ENCODE measurements at places on chromosomes 1 and 21.
A peak's percentile ranks its signal among the peaks of the same experiment; 100 is the strongest.

DNA sequence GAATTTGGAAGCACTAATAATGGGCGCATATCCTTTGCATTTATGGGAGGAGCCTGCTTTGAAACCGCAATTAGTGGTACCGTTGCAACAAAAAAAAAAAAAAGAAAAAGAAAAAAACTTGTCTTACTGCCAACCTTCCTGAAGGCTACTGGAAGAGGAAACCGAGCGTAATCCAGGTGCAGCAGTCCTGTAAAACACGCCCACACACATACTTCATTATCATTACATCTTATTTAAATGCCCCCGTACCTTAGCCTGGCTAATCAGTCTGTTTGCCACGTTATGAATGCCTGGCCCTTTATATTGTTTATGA lies 686 bp upstream of the ZNF281 start:
- DNase-seq, result peak; percentile 30

GRCh38 chr1:228059634-228060457 lies 22.7 kb upstream of the ARF1 start:
- DNase-seq, result no peak

DNA sequence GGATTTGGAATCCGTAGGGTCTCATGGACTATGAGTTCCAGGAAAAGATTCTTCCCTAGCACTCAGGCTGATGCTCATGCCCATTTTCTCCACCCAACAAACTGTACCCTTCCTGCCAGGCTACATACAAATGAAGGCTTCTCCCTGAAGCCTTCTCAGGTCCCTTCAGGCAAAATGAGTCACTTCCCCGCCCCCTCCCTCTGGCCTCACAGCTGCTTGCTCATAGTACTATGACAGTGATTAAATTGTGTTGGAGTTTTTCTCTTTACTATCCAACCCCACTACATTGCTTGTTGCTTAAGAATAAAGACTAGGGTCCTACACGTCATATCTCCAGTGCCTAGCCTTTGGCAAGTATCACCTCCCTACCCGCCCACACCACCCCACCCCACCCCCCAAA lies 207.6 kb upstream of the NFIA start:
- no peak for DNase-seq

GRCh38 chr21:37742115-37742514 lies 174.1 kb downstream of the KCNJ6 start:
- peak; percentile 13 for DNase-seq

- DNase-seq, result no peak
Observed at GRCh38 chr21:27954543-27955165, 987.8 kb upstream of the ADAMTS5 start.

DNA sequence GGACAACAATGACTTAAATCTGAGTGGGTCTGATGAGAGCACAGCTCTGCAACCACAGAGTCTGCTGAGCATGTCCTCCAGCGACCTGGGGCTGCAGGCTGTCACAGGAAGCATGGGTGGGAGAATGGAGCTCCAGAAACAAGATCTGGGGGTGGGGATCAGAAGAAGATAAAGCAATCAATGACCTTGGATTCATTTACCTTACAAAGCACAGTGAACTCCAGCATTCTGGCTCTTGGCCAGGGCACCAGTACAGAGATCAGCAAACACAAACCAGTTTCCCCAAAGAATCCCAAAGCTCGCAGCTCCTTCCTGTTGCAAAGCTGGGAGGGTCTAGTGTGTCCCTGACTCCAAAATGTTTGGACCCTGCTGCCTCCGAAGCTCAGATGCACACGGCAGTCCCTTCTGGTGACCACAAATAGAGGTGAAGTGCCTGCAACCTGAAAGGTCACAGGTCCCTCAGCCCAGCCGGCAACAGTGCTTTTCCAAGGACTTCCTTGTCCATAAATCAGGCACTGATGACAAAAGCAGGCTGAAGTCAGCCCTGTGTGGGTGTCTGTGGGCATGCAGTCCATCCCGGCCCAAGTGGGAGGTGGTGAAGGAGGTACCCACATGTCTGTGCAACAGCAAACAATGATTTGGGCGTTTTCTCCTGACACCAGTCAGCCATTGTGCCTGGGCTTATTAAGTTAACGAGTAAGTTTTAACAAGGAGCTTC lies 76.1 kb downstream of the SH3BGR start:
- DNase-seq, result no peak

DNA sequence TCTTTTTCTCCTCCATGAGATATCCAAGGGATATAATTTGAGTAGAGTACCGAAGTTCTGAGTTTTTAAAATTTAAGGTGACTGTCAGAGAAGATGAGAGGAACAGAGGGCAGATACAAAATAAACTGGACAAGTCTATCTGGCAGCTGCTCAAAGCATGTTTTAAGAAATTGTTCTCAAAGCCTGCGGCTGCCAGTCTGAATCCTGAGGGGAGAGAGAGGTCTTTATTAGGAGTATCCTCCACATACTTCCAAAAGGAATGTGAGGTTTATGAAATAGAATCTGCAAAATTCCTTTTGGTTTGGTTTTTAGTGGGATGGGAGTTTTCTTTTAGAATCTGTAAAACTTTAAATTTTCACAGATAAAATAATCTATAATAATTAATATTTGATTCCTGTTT lies 41.3 kb downstream of the TTC13 start:
- no peak for DNase-seq

DNA sequence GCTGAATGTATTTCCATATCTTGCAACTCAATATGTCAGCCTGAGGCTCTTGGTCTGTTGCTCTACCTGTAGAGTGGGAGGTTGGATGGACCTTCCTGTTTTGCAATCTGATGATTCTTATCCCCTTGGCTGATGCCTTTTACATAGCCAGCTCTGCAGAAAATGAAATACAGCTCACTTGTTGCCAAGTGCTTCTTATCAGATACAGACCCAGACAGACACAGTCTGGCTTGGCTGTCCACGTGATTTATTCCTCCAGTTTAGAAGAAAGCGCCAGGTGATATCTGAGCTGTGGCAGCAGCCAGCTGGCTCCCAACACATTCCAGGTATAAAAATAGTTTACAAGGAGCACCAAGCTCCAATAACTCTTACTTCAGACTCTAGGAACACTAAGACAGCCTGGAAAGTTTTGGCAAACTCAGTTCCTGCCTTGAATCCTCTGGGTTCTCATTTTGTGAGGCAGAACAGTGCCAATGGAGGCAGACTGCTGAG lies 479.2 kb upstream of the USP24 start:
- no peak for DNase-seq

- DNase-seq, result no peak
Observed at GRCh38 chr1:39759436-39759726, 11.8 kb downstream of the OXCT2 start.

GRCh38 chr1:67230539-67230938 lies 64.3 kb downstream of the IL23R start:
- DNase-seq, result no peak

GRCh38 chr1:213103377-213104306 lies 52.6 kb downstream of the RPS6KC1 start:
- no peak for DNase-seq

DNA sequence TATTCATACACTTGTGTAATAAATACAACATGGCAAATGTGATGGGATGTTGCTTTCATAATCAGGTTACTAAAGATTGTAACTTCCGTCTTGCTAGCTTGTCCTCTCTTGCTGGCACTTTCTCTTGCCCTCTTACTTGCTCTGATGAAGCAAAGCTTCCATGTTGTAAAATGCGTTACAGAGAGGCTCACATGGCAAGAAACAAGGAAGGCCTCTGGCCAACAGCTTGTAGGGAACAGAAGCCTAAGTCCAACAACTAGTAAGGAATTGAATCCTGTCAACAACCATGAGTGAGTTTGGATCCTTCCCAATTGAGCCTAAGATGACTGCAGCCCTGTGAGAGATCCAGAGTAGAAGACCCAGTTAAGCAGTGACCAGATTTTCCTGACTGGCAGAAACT lies 15.4 kb downstream of the TMED5 start:
- DNase-seq, result no peak

DNA sequence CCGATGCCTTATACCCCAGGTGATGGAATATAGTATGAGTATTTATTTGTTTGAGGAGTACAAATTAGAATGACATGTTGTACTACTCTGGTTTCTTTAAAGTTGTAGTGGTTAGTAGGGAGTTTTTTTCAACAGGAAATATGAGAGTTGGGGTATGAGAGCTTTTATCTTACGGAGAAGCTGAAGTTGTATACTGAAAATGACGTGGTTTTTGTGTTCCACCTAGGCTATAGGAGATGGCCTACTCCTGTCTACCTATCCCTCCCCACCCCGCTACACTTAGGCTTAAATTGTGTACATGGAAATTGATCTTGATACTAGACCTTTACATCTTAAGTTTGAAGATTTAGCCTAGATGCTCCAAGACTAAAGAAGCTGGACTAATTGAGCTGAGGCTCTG lies 6.8 kb upstream of the HAX1 start:
- no peak for DNase-seq

DNA sequence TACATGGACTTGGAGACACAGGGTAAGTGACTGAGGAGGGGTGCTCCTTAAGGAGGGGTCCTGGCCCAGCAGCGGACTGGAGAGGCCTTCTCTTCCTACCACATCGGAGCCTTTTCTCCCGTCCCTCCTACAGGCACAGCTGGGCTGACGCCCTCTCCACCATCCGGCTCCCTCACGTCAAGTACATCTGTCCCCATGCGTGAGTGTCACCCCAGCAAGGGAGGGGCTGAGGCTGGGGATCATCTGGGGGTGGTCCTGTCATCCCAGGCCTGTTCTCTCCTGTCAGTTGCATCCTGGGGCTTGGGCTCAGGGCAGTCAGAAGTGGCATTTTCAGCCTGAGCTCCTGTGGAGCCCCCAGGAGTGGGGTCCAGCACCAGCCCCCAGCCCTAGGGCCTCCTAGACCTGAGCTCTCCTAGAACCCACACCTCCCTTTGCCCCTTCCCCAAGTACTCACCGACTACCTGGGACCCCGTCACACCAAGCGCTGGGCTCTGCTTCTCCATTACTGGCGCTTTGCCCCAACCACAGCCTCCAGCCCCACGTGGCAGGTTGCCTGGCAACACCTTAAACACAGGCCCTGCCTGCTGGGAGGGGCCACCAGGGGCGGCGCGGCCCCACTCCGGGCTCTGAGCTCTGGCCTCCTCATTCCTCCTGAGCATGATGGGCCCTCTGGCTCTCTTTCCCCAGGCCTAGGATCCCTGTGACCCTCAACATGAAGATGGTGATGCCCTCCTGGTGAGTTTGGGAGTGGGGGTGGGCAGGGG lies 2.3 kb downstream of the LYPLA2 start:
- no peak for DNase-seq

DNA sequence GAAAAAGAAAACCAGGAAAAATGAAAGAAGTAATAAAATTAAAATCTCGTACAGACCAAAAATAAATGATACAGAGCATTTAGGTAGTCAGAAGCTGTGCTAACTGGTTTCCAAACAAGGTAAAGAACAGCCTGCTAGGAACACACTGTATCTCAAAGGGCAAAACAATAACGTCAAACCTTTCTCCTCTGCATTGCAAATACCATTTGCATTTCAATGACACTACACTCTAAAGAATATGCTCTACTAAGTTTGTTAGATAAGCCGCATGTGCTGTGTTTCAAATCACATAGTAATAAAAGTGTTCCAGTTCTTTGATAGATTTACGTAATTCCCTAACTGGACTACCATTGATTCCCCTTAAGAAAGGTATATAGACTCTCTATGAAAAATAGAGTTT lies 648.8 kb downstream of the PLA2G4A start:
- no peak for DNase-seq

DNA sequence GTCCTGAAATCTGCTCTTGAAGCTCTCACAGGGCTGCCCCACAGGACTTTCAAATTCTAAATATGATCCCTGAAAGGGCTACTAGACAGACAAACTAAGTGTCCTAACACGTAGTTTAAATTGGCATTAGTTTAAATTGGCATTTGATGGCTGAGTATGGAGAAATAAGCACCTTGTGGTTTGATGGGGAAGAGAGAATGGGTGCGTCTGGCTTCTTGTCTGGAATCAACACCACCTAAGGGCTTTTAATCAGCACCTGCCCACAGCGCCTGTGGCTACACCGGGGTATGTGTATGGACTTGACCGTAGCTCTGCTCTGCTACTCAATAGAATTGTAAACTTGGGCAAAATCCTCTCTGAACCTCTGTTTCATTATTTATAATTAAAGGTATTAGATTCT lies 5.7 kb upstream of the LAMB3 start:
- no peak for DNase-seq

- DNase-seq, result no peak
Observed at GRCh38 chr1:2360588-2361364, 30.6 kb downstream of the MORN1 start.

DNA sequence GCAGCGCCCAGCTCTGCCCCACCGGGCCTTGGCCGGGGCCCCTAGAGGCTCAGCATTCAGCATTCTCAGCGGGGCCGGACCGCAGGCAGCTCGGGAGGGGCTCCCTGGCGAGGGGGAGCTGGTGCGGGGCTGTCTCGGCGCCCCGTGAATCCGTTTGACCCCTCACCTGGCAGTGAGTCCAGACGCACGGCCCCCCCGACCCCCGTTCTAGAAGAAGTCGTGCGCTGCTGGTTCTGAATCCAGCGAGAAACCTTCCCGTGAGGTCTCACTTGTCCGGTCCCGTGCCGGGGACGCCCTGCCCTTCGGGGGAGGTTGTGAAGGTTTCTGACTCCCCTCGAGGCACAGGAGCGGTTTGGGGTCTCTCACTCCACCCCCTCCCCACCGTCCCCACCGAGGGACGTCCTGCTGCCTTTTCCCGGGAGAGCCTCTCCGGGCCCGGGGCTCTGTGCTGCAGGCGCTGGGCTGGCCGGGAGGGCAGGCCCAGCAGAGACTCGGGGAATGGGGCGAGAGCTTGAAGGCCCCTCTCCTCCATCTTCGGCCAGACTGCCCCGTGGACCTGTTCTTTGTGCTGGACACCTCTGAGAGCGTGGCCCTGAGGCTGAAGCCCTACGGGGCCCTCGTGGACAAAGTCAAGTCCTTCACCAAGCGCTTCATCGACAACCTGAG lies 655 bp downstream of the COL6A1 start:
- DNase-seq, result no peak

DNA sequence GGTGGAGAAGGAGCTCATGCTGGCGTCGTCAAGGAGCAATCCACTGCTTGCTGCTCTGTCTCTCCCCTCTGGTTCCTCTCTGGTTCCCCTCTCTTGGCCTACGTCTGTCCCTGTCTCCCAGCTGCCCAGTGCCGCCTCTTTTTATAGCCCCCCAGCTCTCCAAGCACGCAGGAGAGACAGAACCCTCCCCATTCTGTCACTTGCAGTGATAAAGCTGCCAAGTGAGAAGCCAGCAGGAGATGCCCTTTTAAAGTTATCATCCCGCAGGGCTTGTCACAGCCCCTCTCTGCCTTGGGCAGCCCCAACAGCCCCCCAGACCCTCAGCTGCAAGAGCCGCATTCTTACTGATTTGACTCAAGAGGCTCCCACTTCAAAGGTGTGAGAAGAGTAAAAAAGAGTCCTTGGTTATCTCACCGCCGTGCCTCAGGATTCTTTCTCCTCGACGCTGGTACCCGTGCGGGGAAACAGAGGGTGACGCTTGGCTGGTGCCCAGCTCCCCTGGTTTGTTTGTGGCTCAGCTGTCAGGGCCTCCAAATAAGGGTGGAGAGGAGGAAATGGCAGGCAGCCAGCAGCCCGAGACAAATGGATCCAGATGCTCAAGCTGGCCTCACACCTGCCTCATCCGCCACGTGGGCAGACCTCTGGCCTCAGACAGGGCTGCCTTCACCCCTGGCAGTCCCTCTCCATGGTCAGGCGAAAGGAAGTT lies at the start of gene NPPA:
NPPA (minus strand) TSS at position 117 of the 706 bp plus-strand sequence; CDS start at position 18, 99 bp downstream.
- peak; percentile 79 for DNase-seq

GRCh38 chr21:42162831-42163510 lies 56.0 kb upstream of the ABCG1 start:
- no peak for DNase-seq

- DNase-seq, result no peak
Observed at GRCh38 chr1:226823643-226824042, 46.8 kb upstream of the PSEN2 start.

All from SHP77 treated with DMSO at 0.1 percent for 48 hours (cell line).